ENCODE measurements at places on chromosomes 16 and 17.
A peak's percentile ranks its signal among the peaks of the same experiment; 100 is the strongest.

GRCh38 chr17:47695429-47696376, 1.7 kb downstream of the TBKBP1 start:
- DNase-seq, result no peak

DNA sequence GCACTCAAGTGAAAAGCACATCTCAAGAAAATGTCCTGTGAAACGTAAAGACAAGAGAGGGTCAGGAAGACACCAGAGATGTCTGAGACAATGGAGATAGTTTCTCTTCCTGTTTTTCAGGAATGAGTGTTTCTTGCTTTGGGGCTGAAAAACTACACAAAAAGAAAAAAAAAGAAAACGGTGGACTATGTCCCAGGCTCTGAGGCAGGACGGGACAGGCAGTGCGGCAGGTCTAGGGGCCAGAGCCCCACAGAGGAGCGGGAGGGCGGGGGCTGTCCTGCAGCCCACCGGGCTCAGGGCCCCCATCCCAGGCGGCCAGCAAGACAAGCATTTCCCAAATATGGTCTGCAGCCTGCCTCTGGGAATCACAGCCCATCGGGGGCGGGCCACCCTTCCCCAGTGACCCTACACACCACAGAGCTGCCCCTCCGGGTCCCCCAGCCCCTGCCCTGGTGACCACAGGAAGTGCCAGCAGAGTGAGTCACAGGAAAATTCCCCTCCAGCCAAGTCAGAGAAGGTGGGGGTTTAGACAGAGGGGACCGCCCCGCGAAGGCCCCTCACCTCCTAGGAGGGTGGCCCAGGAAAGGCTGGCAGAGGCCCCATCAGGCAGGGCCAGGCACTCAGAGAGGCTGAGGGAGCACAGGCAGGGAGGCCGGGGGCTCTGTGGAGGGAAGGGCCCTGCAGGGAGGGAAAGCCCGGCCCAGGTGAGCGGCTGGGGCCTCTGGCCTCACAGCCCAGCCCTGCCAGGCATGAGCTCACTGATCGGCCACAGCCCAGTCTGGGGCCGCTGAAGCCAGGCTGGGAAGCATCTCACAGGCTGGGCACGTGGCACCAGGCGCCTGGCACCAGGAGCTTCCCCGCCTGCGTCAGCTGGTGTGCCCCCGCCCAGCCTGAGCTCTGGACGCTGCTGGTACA, 6.3 kb downstream of the BCAR1 start:
- no peak for DNase-seq

DNA sequence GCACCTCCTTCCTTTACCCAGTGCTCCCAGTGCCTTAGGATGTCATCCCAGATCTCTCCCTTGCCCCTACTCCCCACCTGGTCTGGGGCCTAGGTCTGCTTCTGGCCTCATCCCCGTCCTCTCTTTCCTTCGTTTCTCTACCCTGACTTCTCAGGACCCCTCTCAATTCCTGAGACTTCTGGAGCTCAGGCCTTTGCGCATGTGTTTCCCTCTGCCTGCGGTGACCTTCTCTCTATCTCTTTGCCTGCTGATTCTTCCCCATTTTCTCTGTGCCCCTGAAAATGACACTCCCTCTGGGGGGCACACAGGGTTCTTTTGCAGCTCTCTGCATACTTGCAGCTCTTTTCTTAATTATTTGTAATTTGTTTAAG, 13.5 kb downstream of the ADORA2B start:
- DNase-seq, result no peak

GRCh38 chr17:41734139-41734948, at the start of gene HAP1:
HAP1 (minus strand) TSS chr17:41734643; CDS start chr17:41734634, 9 bp downstream.
- DNase-seq, result no peak

DNA sequence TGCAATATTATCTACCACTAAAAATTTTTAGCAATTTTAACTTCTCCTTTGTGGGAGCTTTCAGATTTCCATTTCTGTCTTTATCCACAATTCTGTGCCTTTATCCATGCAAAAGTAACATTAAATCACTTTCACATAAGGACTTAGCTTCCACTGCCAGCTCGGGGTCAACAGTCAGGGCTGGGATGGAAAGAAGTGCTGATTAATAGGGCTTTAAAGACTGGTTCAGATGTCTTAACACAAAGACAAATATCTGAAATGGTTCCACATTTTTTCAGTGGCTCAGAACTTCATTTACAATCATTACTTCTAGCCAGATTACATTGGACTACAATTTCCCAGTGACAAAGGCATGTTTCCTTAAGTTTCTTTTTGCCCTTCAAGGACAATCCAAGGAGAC, 191.8 kb upstream of the CPHXL start:
- no peak for DNase-seq

GRCh38 chr17:31158746-31159377, 64.1 kb downstream of the NF1 start:
- no peak for DNase-seq

DNA sequence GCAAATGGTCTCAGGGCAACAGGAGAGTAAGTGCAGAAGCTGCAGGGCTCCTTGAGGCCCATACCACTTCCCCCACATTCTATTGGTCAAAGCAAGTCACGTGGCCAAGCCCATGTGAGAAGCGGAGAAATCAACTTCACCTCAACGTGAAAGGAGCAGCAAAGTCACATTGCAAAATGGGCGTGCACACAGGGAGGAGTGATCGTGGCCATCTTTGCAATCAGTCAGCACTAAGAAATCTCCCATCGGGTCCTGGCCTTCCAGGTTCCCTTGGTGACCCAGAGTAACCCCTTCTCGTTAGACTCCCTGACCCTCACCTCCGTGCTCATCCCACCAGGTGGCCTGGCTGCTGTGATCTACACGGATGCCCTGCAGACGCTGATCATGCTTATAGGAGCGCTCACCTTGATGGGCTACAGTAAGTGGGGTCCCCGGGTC, 38.0 kb downstream of the SLC5A11 start:
- peak; percentile 6 for DNase-seq

DNA sequence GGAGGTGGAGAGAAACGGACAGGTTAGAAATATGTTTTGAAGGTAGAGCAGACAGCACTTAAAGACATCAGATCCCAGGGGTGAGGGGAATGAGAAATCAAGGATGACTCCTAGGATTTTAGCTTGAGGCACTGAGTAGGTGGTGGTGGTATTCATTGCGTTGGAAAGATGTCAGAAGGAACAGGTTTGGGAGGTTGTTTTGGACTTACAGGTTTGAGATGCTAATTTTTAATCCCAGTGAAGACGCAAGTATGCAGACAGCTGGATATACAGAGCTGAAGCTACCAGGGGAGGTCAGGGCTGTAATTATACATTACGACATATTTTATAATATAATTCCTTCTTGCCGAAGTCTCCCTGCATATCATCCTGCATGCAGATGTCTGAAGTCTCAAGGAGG, 433.3 kb downstream of the XYLT1 start:
- no peak for DNase-seq

GRCh38 chr17:72338304-72338703, 217.5 kb downstream of the SOX9 start:
- no peak for DNase-seq

DNA sequence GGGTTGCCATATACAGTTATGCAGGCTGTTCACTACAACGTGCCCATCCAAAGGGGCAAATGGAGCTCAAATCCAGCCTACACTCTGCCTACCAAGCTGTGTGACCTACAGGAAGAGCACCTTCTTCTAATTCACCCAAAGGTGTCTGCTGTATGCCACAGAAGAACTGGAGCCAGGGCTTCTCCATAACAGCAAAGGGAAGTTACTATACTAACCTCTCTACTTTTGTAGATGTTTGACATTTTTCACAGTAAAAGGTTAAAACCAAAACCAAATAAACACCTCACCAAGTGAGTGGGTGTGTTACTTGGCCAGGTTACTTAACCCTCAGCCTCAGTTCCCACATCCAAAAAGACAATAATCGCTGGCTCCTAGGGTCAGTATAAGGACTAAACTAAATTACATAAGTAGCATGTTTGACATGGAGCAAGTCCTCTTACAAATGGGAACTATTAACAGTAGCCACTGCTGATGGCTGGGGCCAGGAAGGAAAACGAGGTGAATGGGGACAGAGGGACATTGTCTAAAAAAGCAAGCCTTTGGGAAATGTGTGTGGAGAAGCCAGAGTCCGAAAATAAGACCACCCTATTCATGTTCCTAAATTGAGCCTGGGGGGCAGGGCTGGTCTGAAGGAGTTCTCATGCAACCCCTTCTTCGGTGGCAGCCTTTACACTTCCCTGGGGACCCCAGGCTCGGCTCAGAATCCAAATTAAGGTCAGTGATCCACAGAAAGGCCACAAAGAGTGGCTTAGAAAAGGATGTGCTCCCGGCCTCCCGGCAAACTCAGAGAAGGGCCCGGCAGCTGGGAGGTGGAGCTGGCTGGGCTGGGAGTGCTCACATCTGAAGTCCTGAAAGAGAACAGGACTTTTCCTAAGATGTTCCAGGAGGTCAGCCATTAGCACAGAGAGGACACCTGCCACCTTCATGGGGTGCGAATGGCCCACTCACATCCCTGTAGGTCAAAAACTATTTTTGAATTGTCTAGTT, 13.5 kb downstream of the CUEDC1 start:
- no peak for DNase-seq

- no peak for DNase-seq
Measured at GRCh38 chr17:82536512-82537201, 17.1 kb downstream of the FOXK2 start.

GRCh38 chr17:57663326-57664070, 81.6 kb downstream of the CCDC182 start:
- DNase-seq, result no peak

GRCh38 chr17:75694536-75694935, 26.7 kb upstream of the ITGB4 start:
- DNase-seq, result no peak

- no peak for DNase-seq
Measured at GRCh38 chr17:36647636-36648035, 46.3 kb downstream of the MRM1 start.

- DNase-seq, result no peak
Measured at GRCh38 chr17:63349478-63350000, 96.6 kb downstream of the CYB561 start.

- no peak for DNase-seq
Measured at GRCh38 chr17:80789356-80789902, 202.2 kb upstream of the CHMP6 start.

DNA sequence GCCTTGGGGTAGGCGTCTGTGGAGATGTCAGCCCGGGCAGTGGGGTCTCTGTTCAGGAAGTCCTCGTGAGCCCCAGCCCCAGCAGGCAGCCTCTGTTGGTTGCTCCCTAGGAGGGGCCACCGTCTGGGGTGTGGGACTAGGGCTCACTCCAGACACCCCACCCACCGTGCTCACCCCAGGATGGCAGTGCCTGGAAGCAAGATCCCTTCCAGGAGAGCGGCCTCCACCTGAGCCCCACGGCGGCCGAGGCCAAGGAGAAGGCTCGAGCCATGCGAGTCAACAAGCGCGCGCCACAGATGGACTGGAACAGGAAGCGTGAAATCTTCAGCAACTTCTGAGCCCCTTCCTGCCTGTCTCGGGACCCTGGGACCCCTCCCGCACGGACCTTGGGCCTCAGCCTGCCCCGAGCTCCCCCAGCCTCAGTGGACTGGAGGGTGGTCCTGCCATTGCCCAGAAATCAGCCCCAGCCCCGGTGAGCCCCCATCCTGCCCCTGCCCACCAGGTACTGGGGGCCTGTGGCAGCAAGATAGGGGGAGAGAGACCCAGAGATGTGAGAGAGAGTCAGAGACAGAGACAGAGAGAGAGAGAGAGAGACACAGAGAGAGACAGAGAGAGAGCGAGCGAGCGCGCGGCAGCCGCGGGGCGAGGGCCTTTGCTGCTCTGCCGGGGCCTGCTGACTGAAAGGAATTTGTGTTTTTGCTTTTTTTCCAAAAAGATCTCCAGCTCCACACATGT, 9.8 kb downstream of the NTHL1 start:
- DNase-seq, result no peak

- DNase-seq, result no peak
Measured at GRCh38 chr17:41792845-41793783, 6.6 kb upstream of the JUP start.

GRCh38 chr17:32483451-32484019, 3.3 kb upstream of the CDK5R1 start:
- peak; percentile 51 for DNase-seq

DNA sequence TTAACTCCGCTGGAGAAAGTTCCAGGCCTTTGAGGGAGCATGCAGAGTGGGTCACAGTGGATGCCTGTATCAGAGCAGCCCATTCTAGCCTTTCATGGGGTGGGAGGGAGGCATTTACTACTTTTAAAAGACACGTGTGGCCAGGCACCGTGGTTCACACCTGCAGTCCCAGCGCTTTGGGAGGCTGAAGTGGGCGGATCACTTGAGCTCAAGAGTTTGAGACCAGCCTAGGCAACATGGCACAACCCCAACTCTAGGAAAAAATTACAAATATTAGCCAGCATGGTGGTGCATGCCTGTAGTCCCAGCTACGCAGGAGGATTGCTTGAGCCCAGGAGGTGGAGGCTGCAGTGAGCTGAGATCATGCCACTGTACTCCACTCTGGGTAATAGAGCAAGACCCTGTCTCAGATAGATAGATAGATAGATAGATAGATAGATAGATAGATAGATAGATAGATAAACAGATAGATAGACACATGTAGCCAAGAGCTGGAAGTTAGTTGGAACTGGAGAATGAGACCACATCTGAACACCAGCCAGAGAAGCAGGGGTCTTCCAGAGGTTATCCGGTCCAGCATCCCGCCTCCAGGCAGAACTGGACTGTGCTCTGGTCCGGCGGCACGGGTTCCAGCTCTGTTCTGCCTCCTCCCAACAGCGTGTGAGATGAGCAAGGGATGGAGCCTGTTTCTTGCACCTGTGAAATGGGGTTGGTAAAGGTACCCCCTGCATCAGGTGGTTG, 3.6 kb downstream of the ADCY7 start:
- DNase-seq, result no peak

- no peak for DNase-seq
Measured at GRCh38 chr16:35386619-35387018, 1927.2 kb downstream of the TP53TG3F start.

- no peak for DNase-seq
Measured at GRCh38 chr17:16250635-16251034, 33.6 kb downstream of the PIGL start.

GRCh38 chr16:77668201-77668600, 54.1 kb upstream of the NUDT7 start:
- no peak for DNase-seq

GRCh38 chr17:69760562-69760961, 314.5 kb upstream of the KCNJ16 start:
- DNase-seq, result no peak

- DNase-seq, result no peak
Measured at GRCh38 chr16:79434771-79435170, 165.8 kb downstream of the MAF start.
